ENCODE measurements at places on chromosomes 13 and 19.

GRCh38 chr13:110225609-110226574 lies 81.1 kb downstream of the COL4A1 start:
- no peak for DNase-seq

GRCh38 chr13:102654756-102655155 lies 40.1 kb downstream of the METTL21C start:
- no peak for DNase-seq

- peak; percentile 32 for DNase-seq
Observed at GRCh38 chr13:109790942-109791605, 4.7 kb upstream of the IRS2 start.

DNA sequence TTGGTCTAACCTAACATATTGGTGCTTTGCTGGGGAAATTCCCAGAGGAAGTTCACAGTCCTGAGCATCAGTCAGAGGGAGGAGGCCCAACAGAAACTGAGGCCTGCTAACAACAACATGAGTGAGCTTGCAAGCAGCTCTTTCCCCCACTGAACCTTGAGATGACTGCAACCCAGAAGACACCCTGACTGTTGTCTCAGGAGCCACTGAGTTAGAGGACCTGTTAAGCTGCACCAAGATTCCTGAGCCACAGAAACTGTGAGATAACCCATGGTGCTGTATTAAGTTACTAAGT lies 193.2 kb upstream of the UBL3 start:
- DNase-seq: no peak

- no peak for DNase-seq
Observed at GRCh38 chr13:102873653-102874052, 27.8 kb downstream of the ERCC5 start.

DNA sequence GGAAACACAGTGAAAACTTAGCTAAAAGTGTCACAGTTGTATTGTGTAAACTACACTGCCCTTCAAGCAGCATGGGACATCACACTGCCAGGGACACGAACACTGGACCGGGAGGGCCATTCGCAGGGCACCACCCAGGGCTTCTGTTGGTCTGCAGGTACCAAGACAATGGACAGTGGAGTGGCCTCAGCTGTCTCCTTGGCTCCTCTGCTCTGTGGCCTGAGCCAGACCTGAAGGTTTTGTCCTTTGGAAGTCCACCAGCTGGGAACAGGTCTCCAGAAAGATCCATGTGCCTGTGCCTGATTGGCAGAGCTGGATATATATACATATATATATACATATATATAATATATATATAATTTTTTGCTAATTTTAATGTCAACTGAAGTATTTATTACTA lies 149.8 kb downstream of the ZNF536 start:
- DNase-seq: no peak

GRCh38 chr13:75812751-75813181 lies 176.6 kb downstream of the LMO7 start:
- no peak for DNase-seq

GRCh38 chr13:36192166-36192565 lies 22.2 kb downstream of the SOHLH2 start:
- DNase-seq: no peak

GRCh38 chr13:22940090-22940710 lies 240.6 kb upstream of the SGCG start:
- DNase-seq: no peak

DNA sequence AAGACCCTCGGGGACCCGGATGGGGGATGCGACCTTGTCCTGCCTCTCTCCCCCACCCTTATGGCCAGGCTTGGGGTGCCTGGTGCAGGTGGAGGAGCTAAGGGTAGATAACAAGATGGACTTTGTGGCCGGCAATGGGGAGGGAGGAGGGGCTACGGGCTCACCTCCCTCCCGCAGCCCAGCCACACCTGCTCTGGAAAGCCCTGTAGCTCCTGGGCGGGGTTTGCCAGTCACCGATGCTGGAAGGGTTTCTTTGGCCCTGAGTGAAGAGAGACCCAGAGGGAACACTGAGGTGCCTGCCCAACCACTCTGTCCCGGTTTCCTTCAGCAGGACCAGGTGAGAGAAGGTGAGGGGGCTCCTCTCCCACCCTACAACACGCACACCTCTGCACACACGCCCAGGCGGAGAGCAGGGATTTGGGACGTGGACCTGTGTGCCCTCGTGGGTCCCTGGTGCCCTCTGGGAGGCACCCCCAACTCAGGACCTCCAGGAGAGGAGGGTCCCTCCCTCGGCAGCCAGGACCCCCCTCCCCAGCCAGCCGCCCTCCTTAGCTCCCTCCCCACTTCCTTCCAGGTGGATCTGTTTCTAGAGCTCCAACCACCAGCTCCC lies at the start of gene FUT2:
FUT2 (plus strand) TSS at position 229 of the 610 bp plus-strand sequence. CDS start 6,986 bp downstream, outside the sequence.
- DNase-seq: no peak

GRCh38 chr19:5326545-5326944 lies 14.1 kb downstream of the PTPRS start:
- no peak for DNase-seq

- no peak for DNase-seq
Observed at GRCh38 chr13:110617321-110618072, 2.2 kb downstream of the NAXD start.

- DNase-seq: no peak
Observed at GRCh38 chr13:64278493-64278892, 2862.8 kb upstream of the PCDH20 start.

GRCh38 chr13:109154966-109155761 lies 525.8 kb downstream of the MYO16 start:
- no peak for DNase-seq

DNA sequence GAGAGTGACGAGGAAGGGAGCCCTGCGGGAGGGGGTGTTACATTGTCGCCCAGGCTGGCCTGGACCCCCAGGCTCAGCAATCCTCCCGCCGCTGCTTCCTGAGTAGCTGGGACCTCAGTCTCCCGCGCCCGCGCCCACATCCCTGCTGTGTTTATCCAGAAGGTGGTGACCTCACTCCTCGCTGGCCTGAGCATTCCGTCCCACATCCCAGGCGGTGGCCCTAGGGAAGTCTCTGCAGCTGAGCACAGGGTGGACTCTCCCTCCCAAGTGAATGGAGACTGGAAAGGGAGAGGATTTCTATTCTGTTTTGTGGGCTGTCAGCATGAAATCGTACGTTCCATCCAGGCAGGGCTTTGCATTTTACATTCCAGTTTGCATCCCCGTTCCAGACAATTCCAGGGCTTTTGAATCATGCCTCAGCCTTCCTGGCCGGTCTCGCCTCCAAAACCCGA lies 401 bp upstream of the ZNF765 start:
- DNase-seq: no peak

DNA sequence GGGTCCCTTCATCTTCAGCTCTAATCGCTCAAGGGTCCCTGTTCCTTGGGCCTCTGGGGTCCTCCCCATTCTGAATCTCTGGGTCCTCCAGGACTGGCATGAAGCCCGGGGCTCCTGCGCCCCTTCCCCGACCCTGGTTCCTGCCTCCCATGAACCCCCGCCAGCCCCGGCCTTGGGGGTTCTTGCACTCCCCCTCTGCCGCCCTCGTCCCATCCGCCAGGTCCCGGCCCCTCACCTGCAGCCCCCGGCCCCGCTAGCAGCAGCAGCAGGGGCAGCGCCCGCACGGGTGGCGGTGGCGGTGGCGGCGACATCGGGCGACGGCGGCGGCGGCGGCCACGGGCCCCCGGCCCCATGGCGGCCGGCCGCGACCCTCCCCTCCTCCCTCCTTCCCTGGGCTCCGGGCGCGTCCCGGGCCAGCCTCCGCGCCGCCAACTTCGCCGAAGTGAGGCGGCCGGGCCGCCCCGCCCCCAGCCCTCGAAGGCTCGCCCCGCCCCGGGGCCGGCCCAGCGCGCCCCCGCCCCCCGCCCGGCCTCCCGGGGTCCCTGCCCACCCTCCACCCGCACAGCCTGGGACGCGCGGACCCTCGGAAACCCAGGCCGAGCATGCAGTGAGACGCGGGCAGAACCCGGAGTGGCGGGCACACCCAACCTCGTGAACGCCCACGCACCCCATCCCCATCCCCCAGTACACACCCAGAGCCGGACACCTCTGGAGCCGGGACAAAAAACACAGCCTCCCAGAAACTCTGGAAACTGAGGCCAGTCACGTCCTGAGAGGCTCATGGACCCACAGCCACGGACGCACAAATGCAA lies at the start of gene NOTCH3:
NOTCH3 (minus strand) TSS at position 443 of the 812 bp plus-strand sequence; CDS start at position 353, 90 bp downstream.
- no peak for DNase-seq

- no peak for DNase-seq
Observed at GRCh38 chr19:39362682-39363657, 20.7 kb downstream of the SAMD4B start.

DNA sequence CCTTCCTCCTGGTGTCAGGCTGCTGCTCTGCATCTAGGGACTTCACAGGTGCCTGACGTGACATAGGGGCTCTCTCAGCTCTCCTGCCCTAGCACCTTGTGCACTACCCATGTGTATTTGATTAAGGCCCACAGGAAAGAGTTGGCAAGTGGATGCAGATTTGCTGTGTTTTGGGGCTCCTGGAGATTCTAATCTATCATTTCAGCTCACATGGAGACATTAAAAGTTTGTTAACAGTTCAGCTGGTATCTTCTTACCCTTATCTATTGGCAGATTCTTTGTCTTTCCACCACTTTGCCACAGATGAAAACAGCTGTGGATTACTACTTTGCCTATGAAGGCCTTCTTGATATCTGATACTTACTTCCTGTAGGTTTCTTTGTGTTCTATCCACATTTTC lies 41.9 kb downstream of the WASF3 start:
- no peak for DNase-seq

DNA sequence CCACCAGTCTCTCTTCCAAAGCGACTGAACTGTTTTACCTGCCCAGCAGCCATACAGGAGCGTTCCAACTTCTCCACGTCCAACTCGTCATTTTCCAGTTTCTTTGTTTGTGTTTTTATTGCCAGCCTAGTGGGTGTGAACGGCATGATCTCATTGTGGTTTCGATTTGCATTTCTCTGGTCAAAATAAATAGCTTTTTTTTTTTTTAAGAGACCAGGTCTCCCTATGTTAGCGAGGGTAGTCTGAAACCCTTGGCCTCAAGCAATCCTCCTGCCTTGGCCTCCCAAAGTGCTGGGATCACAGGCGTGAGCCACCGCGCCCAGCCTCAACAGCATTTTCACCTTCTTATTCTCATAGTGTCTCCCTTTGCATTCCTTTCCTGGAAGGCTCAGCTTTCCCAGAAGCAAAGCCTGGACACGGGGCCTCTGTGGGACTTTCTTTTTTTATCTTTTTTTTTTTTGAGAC lies 4.2 kb upstream of the JSRP1 start:
- no peak for DNase-seq

- no peak for DNase-seq
Observed at GRCh38 chr13:59459972-59460371, 703.8 kb downstream of the DIAPH3 start.

- DNase-seq: no peak
Observed at GRCh38 chr13:40508127-40508526, 158.3 kb downstream of the FOXO1 start.

GRCh38 chr13:29125191-29125933 lies 305.2 kb downstream of the MTUS2 start:
- DNase-seq: no peak

DNA sequence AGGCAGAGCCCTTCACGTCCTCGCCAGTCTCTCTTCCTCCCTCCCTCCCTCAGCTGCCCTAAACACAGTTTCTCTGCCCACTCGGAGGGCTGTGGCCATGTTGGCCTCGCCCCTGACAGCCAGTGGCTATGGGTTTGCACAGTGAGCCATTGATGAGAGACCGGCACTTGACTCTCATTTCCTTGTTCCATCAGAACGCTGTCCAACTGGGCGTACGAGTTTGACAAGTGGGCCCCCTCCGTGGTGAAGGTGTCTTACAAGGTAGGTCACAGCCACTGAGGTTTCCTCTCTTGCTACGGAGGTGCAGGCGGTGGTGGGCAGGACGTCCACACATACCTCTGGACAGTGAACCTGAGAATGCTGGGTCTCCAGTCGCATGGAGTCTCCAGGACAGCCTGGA lies 57.9 kb downstream of the SMARCA4 start:
- DNase-seq: no peak

All from CD4-positive, alpha-beta T cell treated with Interferon gamma for 1 hour (primary cell).